ENCODE measurements at places on chromosomes 6 and 20. TPM values are rescaled to one million over a fixed set of nuclear protein-coding genes. Genes with fewer than 3 reads are reported as not detected.
A peak's percentile ranks its signal among the peaks of the same experiment; 100 is the strongest.

DNA sequence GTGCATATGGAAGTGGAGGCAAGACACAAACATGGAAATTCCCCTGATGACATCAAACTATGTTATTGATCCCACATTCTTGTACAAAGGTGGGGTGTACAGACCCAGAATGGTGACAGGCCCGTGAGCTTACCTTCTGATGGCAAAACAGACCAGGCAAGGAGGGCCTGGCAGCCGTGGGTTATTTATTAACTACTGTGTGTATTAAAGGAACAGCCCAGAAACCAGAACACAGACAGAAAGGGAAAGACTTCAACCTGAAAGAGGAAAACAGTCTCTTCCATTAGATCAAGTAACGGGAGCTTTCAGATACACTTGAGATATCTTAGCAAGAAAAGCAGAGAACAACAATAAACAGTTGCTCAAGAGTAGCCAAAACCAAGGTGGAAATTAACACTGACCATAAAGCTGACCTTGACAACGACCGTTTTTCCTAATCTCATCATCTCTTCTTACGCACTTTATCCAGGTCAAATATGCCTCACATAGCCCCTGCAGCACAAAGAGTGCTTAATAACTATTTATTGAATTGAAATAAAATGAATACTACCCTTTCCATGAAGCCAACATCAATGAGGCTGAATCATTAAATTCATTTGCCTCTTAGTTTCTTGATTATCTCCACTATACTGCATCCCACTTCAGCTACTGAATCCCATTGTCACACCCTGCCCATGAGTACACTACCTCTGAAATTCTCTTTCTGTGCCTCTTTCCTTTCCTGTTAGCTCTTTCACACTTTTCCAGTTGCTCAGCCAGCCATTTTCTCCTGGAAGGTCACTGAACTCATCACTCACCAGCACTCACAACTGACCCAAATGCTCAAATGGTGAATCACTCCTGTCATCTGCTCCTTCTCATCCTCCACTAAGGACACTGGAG is 67.4 kb downstream of the MOXD1 start:
- DNase-seq, result peak; percentile 73
- peaks cover 20% of the 10 kb centered on the region for H3K4me1 ChIP-seq
- no peak overlapping the region for H3K4me3 ChIP-seq
- no peaks in the 10 kb centered on the region for H3K27me3 ChIP-seq

- no peaks in the 10 kb centered on the region for H3K27me3 ChIP-seq
- no peak overlapping the region for H3K27ac ChIP-seq
- no peak overlapping the region for H3K4me3 ChIP-seq
- DNase-seq, result no peak
Observed at GRCh38 chr6:111864138-111865048, 8.9 kb downstream of the FYN start.

DNA sequence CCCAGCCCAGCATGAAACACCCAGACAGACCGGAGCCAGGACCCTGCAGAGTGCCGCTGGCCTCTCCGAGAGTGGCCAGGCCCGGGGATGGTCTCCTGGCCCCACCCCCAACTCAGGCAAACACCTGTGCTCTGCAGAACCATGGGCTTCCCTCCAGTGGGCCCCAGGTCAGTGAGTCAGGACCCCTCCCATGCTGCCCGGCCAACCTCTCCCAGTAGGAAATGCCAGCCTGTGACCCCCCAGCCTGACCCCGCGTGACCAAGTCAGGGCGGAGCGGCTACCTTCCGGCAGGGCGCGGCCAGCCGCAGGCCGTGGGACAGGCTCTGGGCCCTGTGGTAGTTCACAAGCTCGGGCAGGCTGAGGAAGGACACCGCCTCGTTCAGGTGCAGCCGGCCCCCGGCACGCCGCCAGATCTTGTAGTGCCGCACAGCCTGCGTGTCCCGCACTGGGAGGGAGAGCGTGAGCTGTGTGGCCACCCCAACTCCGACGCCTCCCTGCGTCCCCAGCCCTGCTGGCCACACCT is 3.2 kb downstream of the PTK6 start:
- no peaks in the 10 kb centered on the region for H3K36me3 ChIP-seq
- no peak for DNase-seq
- H3K4me1 ChIP-seq, result peaks cover 39% of the 10 kb centered on the region
- H3K27ac ChIP-seq, result no peak overlapping the region
- no peak overlapping the region for H3K4me3 ChIP-seq

DNA sequence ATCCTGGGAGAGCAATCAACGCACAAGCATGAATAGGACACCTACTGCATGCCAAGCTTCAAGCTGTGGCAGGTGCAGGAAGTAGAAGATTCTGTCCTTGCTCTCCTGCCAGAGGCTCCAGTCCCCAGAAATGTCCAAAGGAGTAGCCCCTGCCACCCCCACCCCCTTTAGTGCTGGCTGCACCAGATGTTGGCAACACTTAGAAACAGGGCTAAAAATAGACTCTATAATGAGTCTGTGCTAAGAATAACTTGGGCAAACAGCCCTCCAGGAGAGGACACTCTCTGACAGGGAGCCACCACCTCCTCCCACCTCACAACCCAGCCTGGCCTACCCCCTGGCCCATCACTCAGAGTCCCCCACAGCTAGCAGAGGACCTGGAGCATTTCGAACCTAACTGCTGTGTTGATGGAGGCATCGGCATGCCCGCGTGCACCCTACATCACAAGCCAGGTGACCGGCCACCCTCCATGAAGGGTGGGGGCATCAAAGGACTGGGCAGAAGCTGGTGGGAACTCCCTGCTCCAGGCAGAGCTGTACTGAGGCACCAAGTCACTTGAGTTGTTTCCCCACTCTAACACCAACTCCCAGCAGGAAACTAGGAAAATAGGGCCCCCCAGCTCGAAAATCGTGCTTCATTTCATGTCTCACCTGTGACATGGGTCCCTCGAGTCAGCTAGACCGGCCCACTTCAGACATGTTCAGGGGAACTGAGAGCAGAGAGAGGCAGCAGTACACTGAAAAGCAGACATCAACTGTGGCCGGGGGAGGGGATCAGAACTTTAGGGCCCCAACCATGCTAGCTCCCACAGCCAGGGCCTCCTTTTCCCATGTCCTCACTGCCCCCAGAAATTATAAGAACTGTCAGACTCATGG is 18.7 kb downstream of the TFEB start:
- no peaks in the 10 kb centered on the region for H3K36me3 ChIP-seq
- no peaks in the 10 kb centered on the region for H3K27me3 ChIP-seq
- H3K27ac ChIP-seq, result no peak overlapping the region
- no peak overlapping the region for H3K4me3 ChIP-seq
- H3K4me1 ChIP-seq, result no peaks in the 10 kb centered on the region

DNA sequence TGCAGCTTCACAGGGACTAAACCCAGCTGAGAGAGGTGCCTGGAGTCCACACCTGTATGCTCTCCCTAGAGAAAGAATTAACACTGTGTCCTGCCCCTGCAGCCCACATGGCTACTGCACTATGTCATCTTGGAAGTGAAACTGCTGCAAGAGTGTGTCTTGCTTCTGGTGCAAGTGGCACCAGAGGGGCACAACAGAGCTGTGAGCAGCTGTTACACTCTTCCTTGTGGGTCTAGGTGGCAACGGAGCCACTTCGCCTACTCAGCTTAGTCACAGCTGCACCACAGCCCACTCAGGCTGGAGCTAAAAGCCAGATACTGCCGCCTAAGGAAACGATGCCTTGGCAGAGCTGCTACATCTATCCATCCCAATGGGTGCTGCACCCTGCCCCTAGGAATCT is 391.4 kb downstream of the COL12A1 start:
- no peak for DNase-seq
- no peaks in the 10 kb centered on the region for H3K36me3 ChIP-seq
- no peak overlapping the region for H3K27ac ChIP-seq
- no peaks in the 10 kb centered on the region for H3K27me3 ChIP-seq
- no peak overlapping the region for H3K4me3 ChIP-seq

DNA sequence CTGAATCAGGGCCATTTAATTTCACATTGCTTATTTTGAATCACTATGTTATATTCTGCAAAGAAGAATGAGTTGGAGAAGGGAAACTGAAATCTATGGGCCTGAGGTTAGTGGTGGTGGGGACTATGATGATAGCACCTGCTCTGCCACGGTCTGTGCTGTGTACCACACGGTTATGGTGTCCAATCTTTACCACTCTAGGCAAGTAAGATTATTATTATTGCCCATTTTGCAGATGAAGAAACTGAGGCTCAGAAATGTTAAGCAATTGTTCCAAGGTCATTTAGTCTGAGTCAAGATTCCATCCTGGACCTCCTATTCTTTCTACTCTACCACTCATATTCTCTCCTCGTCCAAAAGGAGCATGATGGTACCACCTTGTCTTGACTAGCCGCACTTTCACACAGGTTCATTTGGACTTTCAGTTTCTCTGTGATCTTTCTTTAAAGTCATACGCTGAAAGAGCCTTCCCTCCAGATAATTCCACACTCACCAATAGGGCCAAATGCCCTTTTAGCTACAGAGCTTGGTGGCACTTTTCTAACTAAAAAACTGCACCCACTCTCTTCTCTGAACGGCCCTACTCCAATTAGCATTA is 56.2 kb downstream of the GFOD1 start:
- no peak for DNase-seq
- H3K27ac ChIP-seq, result no peak overlapping the region

DNA sequence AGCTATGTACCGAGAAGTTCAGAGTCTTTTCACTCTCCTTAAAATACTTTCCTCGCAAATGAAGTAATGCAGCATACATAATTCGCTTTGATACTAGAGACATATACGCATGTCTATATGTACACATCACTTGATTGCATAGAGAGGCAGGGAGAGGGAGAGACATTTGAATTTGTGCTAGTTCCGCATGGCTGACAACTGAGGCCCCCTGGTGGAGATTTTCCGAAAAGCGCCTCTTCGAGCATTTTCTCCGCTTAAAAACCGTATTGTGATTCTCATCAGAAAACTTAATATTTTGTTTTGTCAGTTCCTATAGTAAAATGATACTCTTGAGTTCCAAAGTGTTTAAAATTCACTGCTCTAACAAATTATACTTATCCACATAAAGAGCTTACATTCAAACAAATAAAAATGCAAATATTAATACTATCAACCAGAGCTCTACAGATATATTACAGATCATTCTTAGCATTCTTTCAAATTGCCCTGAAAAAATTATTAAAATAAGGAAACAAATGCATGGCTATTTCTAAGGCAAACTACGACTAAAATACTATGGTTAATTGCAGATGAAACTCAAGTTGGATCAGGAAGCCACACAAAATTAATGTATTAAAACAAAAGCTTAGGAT is 637 bp downstream of the MYLK4 start:
- H3K4me3 ChIP-seq, result no peak overlapping the region
- peak; percentile 43 for DNase-seq
- H3K27me3 ChIP-seq, result no peaks in the 10 kb centered on the region
- H3K27ac ChIP-seq, result no peak overlapping the region
- H3K36me3 ChIP-seq, result no peaks in the 10 kb centered on the region
- peaks cover 4% of the 10 kb centered on the region for H3K4me1 ChIP-seq

DNA sequence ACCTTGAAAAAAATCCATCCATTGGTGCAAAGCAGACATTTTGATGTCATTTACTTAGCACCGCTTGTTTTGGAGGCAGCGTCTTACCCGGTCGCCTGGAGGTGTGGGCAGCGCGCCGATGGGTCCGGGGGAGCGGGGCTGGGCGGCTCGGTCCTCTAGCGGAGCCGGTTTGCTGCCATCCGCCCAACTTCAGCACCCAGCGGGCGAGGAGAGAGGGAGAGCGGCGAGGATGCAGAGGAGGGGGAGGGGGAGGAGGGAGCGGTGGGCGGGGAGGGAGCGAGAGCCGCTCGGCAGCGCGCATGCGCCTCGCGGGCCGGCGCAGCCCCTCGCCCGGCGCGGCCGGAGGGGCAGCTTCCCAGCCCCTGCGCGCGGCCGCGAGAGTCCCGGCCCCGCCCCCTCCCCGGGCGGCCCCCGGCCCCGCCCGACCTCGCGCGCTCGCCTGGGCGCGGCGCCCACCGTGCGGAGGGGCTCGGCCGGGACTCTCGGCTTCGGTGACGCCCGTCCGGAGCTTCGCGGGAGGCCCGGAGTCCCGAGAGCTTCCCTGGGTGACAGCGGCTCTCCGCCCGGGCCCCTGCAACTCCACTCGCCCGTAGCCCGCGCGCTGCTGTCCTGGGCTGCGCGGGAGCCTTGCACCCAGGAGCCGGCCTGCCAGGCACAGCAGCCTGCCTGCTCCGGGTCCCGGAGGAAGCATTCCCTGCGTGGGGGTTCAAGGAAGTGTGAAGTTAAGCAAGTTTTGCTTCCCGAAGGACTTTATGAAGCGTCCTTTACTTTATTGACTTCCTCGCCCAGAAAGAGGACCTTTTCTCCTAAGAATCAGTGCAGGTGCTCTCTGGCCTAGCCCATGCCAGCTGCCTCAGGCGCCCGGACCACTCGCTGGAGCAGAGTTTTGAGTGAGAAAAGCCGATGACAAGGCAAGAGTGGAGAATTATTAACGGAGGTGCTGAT is at the start of gene RGS17:
RGS17 (minus strand) TSS at position 246 of the 945 bp plus-strand sequence. CDS start 87,264 bp downstream, outside the sequence.
- peaks cover 2% of the 10 kb centered on the region for H3K27me3 ChIP-seq
- H3K36me3 ChIP-seq, result no peaks in the 10 kb centered on the region
- DNase-seq, result peak; percentile 50
- H3K4me3 ChIP-seq, result peak within 1 kb of the TSS; percentile 59
- peaks cover 7% of the 10 kb centered on the region for H3K4me1 ChIP-seq

- no peak overlapping the region for H3K4me3 ChIP-seq
- no peaks in the 10 kb centered on the region for H3K27me3 ChIP-seq
- peaks cover 5% of the 10 kb centered on the region for H3K4me1 ChIP-seq
- peaks cover 10% of the 10 kb centered on the region for H3K36me3 ChIP-seq
Observed at GRCh38 chr20:36808317-36809257, 35.0 kb upstream of the DSN1 start.

GRCh38 chr6:166589786-166590574 is 3.5 kb upstream of the RAMACL start:
- no peak for DNase-seq
- H3K36me3 ChIP-seq, result no peaks in the 10 kb centered on the region
- no peaks in the 10 kb centered on the region for H3K27me3 ChIP-seq
- no peak overlapping the region for H3K4me3 ChIP-seq
- H3K27ac ChIP-seq, result no peak overlapping the region
- no peaks in the 10 kb centered on the region for H3K4me1 ChIP-seq

DNA sequence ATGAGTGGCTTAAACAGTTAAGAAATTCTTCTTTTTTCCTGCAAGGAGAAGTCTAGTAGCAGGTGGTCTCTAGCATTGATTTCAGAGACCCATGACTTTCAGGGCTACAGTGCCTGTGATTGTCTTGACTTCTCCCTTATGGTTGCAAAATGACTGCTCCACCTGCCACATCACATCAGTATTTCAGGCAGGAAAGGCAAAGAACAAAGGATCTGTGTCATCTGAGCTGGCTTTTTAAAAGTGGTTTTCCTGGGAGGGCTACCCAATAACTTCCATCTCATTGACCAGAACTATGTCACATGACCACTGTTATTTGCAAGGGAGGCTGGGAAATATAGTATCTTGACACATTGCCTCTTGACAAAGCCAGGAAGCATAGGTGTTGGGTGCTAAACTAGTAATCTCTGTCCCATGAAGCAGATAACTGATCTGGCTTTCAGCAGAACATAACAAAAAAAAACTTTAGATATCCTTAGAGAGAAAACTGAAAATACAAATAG is 226.2 kb downstream of the DHX35 start:
- DNase-seq, result no peak
- no peaks in the 10 kb centered on the region for H3K36me3 ChIP-seq
- no peaks in the 10 kb centered on the region for H3K4me1 ChIP-seq
- no peak overlapping the region for H3K4me3 ChIP-seq

The TAGAP gene
- not detected for total RNA-seq

The SLC22A1 gene
- total RNA-seq, result 1.5 TPM

Measured in Caco-2 (cell line).